Activated B cell treated with CpG ODN at 0.5 μM for 24 hours (primary cell): ENCODE measurements at places on chromosomes 12 and 14.
A peak's percentile ranks its signal among the peaks of the same experiment; 100 is the strongest.

- no peak for DNase-seq
Measured at GRCh38 chr14:65943916-65944410, 531.4 kb downstream of the FUT8 start.

DNA sequence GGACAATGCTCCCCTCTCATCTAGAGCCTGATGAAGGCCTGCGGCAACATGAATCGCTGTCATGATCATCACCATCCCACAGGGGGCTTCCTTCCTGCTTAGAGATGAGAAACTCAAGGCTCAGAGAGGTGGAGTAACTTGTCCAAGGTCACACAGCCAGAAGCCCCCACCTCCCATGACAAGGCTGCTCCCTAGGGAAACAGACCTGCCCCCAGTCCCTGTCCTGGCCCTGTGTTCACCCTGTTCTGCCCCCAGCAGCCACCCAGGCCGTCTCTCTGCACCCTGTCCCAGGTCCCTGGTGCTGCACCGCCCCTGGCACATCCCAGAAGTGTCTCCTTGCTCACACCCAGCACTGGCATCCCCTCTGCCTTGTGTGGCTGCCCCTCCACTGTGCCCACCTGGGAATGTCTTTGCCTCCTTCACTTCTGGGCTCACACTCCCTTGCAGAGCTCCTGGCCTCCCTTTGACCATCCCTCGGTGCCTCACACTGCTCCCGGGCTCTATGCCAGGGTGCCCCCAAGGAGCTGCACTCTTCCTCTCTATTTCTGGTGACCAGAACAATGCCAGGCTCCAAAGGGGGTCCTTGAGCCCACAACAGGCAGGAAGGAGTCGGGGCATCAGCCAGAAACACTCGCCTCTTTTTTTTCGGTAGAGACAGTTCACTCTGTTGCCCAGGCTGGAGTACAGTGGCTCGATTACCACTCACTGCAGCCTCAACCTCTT lies 70.5 kb downstream of the BCL11B start:
- no peak for DNase-seq

DNA sequence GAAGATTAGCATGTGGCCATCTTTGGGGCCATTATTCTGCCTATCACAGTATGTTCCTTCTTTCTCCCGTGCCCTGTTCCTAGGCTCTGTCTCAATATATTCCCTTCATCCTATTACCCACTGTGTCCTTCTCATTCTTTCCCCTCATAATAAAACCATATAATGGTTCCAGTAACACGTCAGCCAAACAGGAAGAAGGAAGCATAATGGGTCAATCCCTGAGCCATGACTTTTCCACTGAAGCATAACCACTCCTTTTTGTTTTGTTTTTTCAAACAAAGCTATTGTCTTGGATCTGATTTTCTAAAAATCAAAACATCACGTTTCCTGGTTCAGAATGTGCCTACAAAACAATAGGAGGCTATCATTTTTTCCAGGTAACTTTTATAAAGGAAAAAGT lies 21.3 kb upstream of the RHOJ start:
- DNase-seq: no peak

- no peak for DNase-seq
Measured at GRCh38 chr14:54864526-54864925, 38.1 kb downstream of the GCH1 start.

GRCh38 chr12:111154147-111154834 lies 214.6 kb downstream of the PHETA1 start:
- DNase-seq: no peak

GRCh38 chr12:106897082-106897481 lies 58.6 kb upstream of the TMEM263 start:
- DNase-seq: no peak

DNA sequence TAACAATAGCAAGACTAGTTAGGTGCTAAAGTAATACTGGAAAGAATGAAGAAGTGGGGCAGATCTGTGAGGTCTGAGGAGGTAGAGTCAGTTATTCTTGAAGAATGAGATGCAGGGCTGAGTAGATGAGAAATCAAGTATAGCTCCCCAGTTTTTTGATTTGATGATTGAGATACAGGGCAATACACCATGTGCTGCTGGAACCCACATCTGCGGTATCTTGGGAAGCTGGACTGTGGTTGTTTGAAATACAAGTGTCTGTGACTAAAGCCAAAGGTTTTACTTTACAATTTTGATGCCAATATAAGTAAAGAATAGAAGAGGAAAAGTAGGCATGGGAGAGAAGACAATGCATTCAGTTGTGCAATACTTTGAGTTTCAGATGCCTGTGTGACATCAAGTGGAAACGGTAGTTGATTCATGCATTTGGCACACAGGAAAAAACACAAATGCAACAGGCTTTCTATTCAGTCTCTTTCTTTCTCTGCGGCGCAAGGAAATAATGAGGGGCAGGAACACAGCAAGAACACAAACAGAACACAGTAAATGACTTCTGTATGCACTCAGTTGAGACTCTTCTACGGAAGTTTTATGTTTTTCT lies 190.2 kb upstream of the SLC38A2 start:
- no peak for DNase-seq

GRCh38 chr14:59857328-59857727 lies 13.2 kb downstream of the RTN1 start:
- DNase-seq: no peak

DNA sequence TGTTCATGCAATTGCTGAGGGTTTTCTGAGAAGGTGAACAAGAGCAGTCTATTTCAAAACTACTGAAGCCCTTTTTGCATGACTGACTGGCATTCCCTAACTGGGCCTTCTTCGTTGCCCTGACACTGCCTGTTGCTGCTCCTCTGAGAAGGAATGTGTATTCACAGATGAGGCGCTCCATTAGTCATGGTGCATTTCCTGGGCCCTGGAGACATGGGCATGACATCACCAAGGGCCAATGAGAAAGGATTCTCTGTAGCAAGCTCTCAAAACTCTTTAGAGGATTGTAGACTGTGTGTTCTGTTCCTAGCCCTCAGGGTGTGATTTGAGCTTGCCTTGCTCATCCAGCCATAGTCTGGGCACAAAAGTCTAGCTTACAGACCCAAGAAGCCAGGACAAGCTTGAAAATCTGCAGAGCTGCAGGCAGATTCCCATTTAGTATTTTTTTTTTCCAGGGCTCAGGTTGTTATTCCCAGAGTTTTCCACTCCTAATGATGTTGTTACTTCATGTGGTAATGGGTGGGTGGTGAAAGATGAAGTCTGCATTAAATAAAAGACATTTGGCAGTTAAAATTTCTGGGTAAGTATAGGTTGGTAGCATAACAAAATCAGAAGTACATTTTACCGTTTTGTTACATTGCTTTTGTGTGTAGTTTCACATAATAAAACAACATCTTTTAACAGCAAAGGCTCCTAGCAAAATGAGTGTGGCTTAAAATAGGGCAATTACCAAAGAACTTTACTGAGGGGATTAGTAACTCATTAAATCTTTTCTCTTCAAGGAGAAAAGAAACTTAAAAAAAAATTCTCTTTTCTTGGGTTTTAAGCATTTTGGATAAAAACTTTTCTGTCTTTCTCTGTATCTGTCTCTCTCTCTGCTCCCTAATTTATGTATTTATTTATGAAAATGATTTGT lies 318.4 kb downstream of the RAD51B start:
- DNase-seq: no peak

DNA sequence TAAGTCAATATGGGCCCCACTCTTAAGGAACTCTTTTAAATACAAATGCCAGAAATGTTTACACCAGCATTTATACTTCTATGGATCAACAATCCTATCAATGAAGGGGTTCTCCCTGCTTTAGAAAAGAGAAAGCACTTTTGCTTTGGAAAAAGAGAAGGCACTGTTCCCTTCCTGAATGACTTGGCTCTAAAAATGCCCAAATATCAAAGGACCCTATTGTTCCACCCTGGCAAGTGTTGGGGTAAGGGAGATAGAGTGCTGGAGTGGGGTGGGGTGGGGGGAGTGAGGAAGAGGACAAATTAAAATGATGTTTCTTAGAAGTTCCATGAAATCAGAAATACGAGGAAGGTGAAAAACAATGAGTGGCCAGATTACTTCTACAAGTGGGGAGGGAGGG lies 131.6 kb upstream of the GRIN2B start:
- DNase-seq: no peak

DNA sequence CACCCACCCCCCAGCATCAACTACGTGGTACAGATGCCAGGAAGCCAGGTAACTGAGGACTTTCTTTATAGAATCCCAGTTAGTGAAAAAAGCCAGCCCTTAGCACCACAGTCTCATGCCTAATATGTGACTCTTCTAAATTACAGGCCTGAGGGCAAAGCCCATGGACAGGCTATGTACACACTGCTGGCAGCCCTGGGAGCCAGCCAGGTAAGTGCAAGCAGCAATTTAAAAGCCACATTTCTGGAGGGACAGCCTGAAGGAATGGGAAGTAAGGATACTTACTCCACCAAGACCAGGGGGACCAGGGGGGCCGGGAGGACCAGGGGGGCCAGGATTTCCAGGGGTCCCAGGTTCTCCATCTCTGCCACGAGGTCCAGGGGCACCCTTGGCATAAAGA lies 7.0 kb downstream of the COL2A1 start:
- DNase-seq: no peak

DNA sequence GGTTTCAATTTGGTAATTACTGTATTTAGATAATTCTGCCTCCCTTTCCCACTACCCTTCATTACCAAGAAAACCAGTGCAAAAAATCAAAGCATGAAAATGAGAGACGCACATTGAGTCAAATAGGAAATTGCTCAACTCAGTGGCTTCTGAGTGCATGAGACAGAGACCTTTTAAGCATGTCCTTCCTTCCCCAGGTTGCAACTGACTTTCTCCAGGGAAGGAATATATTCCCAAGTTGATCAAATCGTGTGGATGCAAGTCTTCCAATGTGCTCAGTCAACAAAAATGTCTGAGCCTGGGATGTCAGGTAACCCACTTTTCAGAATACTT lies 12.9 kb downstream of the BMP4 start:
- no peak for DNase-seq

DNA sequence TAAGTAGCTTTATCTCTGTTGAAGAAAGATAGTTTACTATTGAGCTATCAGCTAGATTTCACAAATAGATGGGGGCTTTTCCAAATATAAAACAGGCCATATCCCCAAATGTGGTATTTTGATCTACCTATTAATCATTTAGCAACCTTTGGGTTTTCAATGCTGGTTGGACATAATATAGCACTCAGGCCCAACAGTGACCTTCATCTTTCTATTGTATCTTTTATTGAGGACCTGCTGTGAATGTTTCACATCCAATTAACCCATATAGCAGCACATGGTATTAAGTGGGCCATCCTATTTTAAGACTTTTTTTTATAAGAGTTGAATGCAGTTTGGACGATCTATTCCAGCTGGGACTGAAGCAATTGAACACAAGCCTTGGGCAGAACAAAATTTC lies 10.0 kb upstream of the NR1H4 start:
- no peak for DNase-seq

GRCh38 chr12:22855456-22855855 lies 230.5 kb downstream of the ETNK1 start:
- no peak for DNase-seq

DNA sequence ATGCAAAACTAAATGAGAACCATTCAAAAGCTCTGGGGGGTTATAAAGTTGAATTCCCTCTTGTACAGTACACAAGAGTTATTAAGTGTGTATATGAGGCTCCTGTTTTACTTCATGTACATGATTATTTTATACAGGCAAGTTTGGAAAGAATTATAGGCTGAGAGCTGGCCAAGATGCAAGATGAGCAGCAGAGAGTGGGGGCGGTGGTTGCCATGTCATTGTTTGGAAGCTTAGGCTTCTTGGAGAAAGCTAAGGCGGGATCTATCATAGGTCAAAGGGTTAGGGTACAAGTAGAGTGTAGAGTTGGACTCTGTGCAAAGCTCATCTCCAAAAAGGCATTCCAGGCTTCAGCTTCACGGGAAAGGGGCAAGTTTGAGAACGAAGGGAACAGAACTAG lies 297.1 kb upstream of the TBX3 start:
- no peak for DNase-seq

DNA sequence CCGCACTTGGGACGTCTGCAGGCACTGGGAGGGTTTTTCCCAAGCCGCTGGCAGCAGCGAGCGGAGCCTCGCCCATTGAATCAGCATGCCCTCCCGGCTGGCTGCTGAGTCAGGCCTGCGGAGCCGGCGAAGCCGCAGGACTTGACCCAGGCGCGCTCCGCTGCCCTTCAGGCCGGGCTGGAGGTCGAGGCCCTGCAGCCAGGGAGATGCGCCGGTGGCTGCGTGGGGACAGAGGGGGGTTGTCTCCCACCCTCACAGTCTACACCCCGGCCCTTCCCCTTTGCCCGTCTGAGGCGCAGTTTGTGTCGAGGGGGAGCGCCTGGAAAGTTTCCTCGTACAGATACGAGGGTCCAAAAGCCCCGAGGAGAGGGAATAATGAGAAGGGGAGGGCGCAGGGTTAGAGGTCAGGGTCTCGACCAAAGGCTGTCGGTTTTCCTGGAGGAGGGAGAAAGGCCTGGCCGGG lies 759 bp upstream of the KLC1 start:
- peak; percentile 50 for DNase-seq

DNA sequence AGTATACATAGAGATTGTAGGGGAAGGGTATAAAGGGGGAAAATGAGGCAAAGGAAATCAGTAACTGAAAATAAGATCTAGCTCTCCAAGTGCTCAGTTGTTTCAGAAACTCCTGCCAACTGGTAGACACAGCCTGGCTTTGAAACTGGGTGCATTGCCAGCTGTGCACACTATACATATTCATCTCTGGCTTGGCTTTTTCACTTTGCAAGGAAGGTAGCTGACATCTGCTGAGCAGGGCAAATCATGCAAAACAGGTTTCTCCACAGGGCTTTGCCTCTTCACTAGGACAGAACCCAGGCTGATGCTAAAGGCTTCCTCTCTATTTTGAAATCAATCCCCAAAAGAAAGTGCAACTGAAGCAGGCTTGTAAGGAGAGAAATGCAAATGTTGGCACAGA lies 101.5 kb downstream of the HELB start:
- no peak for DNase-seq

GRCh38 chr14:102941419-102942011 lies 19.1 kb downstream of the AMN start:
- no peak for DNase-seq

GRCh38 chr12:75816897-75817296 lies 214.7 kb downstream of the PHLDA1 start:
- DNase-seq: no peak

DNA sequence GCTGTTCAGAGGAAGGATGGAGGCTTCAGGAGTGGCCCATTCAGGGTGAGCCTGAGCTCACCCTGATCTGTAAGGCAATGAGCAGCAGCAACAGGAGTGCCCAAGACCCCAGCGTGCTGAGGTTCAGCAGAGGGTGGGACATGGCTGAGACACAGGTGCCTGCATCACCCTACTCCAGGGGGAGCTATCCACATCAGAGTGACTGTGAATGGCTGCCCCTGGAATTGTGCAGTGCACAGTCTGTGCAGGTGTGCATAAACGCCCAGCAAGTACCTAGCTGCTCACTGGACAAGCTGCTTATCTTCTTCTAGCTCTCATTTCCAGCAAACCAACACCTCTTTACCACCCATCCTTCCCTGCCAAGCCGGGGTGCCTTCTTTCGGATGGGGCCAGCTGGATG lies 140.6 kb upstream of the PRMT8 start:
- DNase-seq: no peak

DNA sequence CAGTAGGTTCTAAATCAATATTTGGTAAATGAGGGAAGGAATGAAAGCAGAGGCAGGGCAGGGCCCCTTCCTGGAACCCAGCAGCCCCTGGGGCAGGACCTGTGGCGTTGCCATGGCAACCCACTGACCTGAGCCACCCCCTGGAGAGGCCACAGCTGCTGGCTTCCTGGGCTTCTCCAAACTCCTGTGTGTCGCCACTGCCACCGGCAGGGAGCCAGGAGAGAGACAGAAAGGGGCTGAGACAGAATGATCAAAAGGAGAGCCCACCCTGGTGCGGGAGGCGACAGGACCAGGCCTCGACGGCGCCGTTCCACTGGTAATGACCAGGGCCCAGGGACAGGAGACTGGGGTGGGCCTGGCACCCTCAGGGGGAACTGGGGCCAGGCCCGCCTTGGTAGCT lies 18.2 kb downstream of the RFX4 start:
- no peak for DNase-seq
